Epithelial cell of proximal tubule (primary cell): ENCODE measurements at places on chromosomes 2 and 18. TPM values are rescaled to one million over a fixed set of nuclear protein-coding genes. Genes with fewer than 3 reads are reported as not detected.
A peak's percentile ranks its signal among the peaks of the same experiment; 100 is the strongest.

DNA sequence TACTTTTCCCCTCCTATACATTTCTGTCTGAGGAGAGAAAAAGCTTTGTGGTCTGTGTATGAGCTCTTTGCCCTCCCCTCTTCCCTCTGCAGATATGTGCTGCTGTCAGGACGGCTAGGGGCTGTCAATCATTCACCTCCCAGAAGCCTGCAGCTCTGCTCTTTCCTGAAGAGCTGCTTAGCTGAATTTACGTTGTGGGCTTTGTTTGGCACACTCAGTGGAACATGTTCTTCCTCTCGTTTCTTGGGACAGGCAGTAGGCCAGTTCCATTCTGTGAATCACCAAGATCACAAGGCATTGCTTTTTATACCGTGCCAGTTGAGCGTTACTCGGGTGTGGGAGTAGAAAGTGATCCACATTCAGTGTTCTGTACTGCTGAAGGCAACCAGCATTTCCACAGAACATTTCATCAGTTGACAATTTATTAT, 136.7 kb downstream of the LAMA3 start:
- peak; percentile 98 for DNase-seq

DNA sequence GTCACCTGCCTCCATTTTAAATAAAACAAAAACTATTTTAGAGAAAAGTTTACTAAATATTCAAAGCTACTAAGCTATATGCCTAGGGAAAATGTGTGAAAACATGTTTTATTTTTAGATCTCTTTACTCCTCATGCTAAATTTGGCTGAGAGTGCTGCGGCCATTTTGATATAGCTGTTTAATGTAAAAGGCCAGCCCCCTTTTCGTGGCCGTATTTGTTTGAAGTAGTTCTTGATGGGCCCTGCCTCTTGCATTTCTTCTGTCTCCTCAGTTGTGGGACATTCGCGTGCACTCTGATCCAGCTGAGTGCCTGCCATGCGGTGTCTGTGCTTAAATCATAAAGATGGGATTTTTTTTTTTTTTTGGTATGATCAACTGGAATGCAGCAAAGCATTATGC, 64.0 kb downstream of the ZNF407 start:
- no peak for DNase-seq

DNA sequence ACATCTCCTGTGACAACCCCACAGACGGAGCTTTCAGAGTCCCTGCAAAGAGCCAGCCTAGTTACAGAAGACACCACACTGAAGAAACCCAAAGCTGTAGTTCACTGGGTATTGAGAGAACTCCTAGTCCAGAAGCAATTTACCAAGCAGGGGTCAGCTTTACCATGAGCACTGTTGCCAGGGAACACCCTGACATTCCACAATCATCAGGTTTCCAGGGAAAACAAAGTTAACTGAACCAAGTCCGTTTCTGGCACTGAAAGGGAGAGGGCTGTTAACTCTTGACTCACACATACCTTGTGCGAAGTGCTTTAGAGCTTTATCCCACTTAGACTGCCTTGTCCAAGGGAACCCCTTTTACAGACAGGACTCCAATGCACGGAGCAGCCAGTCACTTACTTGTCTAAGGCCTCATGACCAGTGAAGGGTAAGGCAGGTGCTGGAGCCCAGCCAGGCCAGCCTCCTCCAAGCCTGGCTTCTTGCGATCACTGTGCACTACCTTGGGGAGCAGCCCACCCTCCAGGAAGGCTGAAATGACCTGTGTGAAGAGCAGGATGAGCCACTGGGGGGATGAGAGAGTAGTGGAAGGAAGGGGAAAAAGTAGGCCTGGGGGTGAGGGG, 53.9 kb downstream of the REEP1 start:
- DNase-seq = peak; percentile 87

DNA sequence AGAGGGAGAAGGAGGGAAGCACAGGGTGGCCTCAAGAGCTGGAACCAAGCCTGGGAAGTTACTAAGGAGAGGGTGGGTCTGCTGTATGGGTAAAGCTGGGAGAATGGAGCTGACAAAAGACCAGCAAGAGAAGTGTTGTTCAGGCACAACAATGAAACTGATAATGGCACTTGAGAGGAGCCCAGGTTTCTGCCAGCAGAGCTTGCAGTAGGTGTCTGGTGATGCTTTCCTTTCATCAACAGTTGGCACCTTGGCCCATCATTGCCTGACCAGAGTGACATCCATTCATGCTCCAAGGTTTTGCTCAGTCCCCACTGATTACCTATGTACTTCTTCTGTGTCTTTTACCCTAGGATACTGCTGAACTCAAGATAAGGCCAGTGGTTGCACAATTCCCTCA, 92.9 kb upstream of the CXCR4 start:
- no peak for DNase-seq

The MEIS1 gene
- total RNA-seq = 0.23 and 3.5 TPM in 2 replicates
